IMR-90 (cell line): ENCODE measurements at places on chromosomes 7 and 10. TPM values are rescaled to one million over a fixed set of nuclear protein-coding genes. Genes with fewer than 3 reads are reported as not detected.

- H3K4me3 ChIP-seq: no peak overlapping the region
- H3K4me1 ChIP-seq: peaks cover 11% of the 10 kb centered on the region
- H3K27me3 ChIP-seq: no peaks in the 10 kb centered on the region; the same call in 1 of the 2 replicates
These were observed 49.7 kb upstream of the ANTXRL start for GRCh38 chr10:46236941-46237681.

- H3K4me1 ChIP-seq: no peaks in the 10 kb centered on the region
- H3K27me3 ChIP-seq: no peaks in the 10 kb centered on the region
- no peak overlapping the region for H3K27ac ChIP-seq
- no peaks in the 10 kb centered on the region for H3K36me3 ChIP-seq
These were observed 799.7 kb upstream of the IGFBP3 start for GRCh38 chr7:46720761-46721160.

GRCh38 chr10:102643336-102644065 lies 778 bp upstream of the TRIM8 start:
- H3K27ac ChIP-seq: peak overlapping the region; percentile 95
- no peaks in the 10 kb centered on the region for H3K27me3 ChIP-seq
- H3K4me1 ChIP-seq: peaks cover 16% of the 10 kb centered on the region
- peak overlapping the region; percentile 77 for H3K4me3 ChIP-seq

GRCh38 chr7:158103378-158103777 lies 484.2 kb downstream of the PTPRN2 start:
- no peaks in the 10 kb centered on the region for H3K27me3 ChIP-seq
- H3K4me3 ChIP-seq: no peak overlapping the region
- no peak for DNase-seq
- no peaks in the 10 kb centered on the region for H3K36me3 ChIP-seq
- no peaks in the 10 kb centered on the region for H3K4me1 ChIP-seq
- no peak overlapping the region for H3K27ac ChIP-seq

DNA sequence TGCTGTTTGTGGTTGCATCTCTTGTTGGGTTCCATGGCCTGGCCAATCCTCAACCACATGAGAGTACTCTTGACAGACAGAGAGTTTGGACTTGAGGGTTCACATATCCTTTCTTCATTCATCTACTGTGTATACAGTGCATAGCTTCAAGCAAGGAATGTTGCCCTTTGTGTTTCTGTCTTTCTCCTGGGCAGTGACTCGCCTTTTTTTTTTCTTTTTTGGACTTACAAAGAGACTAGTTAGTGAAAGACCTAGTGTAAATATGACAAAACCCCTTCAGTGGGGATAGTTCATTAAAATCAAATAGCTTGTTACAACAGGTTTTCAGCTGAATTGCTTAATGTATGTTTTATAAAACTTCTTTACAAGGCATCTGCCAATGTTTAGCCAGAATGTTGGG lies 290.2 kb downstream of the FGFR2 start:
- H3K36me3 ChIP-seq: no peaks in the 10 kb centered on the region
- H3K4me1 ChIP-seq: no peaks in the 10 kb centered on the region
- no peaks in the 10 kb centered on the region for H3K27me3 ChIP-seq
- H3K27ac ChIP-seq: no peak overlapping the region

GRCh38 chr7:11517853-11518252 lies 314.1 kb downstream of the THSD7A start:
- H3K36me3 ChIP-seq: no peaks in the 10 kb centered on the region
- H3K4me3 ChIP-seq: no peak overlapping the region
- H3K27ac ChIP-seq: no peak overlapping the region
- H3K4me1 ChIP-seq: no peaks in the 10 kb centered on the region
- no peak for DNase-seq

DNA sequence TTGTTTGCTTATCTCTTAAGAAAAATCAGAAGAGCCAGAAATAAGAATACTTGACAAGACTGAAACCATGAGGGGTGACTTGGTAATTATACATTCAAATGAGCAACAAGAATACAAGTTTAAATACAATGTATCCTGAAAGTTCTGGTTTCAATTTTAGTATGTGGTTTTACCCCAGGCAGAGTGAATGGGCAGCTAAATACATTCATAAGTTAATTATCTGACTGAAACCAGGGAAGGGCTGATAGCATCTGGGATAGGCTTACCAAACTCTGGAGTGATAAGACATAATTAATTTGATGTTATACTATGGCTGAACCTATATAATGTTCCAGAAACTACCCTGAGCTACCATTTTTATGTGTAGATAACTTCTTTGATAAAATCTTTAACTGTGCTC lies 252.2 kb upstream of the PLXNA4 start:
- no peak for DNase-seq
- H3K36me3 ChIP-seq: no peaks in the 10 kb centered on the region
- no peaks in the 10 kb centered on the region for H3K4me1 ChIP-seq
- no peaks in the 10 kb centered on the region for H3K27me3 ChIP-seq

DNA sequence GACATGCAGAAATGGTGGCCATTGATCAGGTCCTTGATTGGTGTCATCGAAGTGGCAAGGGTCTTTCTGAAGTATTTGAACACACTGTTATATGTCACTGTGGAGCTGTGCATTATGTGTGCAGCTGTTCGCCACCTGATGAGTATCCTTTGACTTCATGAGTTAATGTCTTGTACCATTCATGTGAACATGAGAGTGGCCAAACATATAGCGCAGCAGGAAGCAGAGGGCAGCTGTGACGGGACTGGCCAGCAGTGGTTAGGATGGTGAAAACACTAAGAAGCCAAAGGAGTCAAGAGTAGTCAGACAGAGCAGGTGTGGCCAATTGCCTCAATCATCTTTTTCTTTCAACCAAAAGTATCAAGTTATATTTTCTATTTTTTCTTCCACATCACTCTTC lies 167.4 kb downstream of the IMMP2L start:
- H3K4me3 ChIP-seq: no peak overlapping the region
- no peaks in the 10 kb centered on the region for H3K36me3 ChIP-seq
- no peaks in the 10 kb centered on the region for H3K27me3 ChIP-seq
- no peak overlapping the region for H3K27ac ChIP-seq

DNA sequence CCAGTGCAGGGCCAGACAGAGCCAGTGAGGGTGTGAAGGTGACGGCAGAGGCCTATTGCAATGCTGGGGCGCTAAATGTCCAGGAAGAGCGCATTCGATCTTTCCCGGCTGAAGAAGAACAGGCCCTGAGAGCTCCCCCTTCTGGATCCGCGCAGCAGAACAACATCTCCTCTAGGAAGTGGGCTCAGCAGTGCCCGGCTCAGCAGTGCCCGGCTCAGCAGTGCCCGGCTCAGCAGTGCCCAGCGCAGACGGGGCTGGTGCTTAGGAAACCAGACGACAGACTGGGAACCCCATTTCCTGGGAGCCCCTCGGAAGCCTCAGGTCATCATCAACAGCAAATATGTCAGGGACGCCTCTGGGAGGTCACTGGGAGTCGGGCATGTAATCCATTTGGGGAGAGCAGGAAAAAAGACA lies 4.7 kb upstream of the NOS3 start:
- H3K36me3 ChIP-seq: no peaks in the 10 kb centered on the region
- no peaks in the 10 kb centered on the region; the same call in 1 of the 2 replicates for H3K4me1 ChIP-seq
- peak; percentile 48 for DNase-seq
- H3K4me3 ChIP-seq: no peak overlapping the region
- H3K27me3 ChIP-seq: peaks cover 16% of the 10 kb centered on the region; the same call in 1 of the 2 replicates

- H3K27ac ChIP-seq: no peak overlapping the region
- H3K27me3 ChIP-seq: peaks cover 22% of the 10 kb centered on the region
- peaks cover 11% of the 10 kb centered on the region for H3K4me1 ChIP-seq
- H3K4me3 ChIP-seq: no peak overlapping the region
- DNase-seq: no peak
These were observed 1.5 kb upstream of the FRAT2 start for GRCh38 chr10:97336006-97336405.

Gene CTAGE8
- not detected in 2 replicates for polyA plus RNA-seq

Gene ANXA8
- polyA plus RNA-seq: 1.1 and 1.3 TPM in 2 replicates
